NCI-H1436 (cell line): ENCODE measurements at places on chromosomes 5 and 9.
A peak's percentile ranks its signal among the peaks of the same experiment; 100 is the strongest.

DNA sequence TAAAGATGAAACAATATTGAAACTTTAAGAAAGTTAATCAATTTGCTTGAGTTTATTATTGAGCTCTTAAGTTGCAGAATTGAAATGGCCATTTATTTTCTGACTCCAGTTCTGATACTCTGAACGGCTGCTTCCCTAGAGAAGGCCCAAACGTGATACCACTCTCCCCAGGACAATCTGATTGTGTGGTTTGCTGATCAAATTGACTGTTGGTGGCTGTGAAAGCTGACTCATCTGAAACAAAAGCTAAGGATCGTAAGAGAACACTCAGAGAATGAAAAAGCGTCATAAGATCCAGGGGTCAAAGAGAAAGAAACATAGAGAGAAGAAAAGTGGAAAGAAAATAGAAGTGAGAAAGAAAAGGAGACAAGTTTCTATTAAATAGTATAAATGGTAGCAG is 147.2 kb downstream of the IZUMO3 start:
- no peak for DNase-seq

GRCh38 chr5:137481596-137481995 is 17.5 kb downstream of the SPOCK1 start:
- DNase-seq: no peak

- no peak for DNase-seq
These were observed 45.2 kb downstream of the RNF180 start for GRCh38 chr5:64210866-64211265.

GRCh38 chr5:58849921-58850667 is 267.2 kb downstream of the RAB3C start:
- peak; percentile 15 for DNase-seq

DNA sequence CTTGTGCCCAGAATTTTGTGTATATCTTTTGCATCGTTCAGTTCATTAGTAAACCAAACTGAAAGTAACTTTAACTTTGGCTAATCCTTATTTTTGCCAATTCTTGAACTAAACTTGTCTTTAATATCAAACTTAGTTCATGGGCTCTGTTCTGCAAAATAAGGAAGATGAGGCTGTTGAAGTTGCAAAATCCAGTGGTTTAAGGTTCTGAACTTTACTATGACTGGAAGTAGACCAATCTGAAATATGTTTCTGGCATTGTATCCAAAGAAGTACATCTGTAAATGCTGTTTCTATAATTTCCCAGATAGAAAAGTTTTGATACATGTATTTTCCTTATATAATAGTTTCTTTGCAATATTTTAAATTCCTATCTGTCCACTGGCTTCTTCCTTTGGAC is 238.1 kb downstream of the CETN3 start:
- no peak for DNase-seq

- no peak for DNase-seq
These were observed 22.2 kb upstream of the CLPTM1L start for GRCh38 chr5:1367149-1367548.

GRCh38 chr9:137674307-137674975 is 55.6 kb downstream of the EHMT1 start:
- DNase-seq: no peak

GRCh38 chr9:134545543-134546245 is 95.9 kb upstream of the COL5A1 start:
- no peak for DNase-seq

GRCh38 chr5:176157656-176158055 is 80.6 kb upstream of the SIMC1 start:
- DNase-seq: no peak

GRCh38 chr9:119773823-119774222 is 404.6 kb upstream of the BRINP1 start:
- no peak for DNase-seq
